ENCODE measurements at places on chromosomes 1 and 21. TPM values are rescaled to one million over a fixed set of nuclear protein-coding genes. Genes with fewer than 3 reads are reported as not detected.

The TFF1 gene
- total RNA-seq = not detected

The MEGF6 gene
- 16.2 TPM for total RNA-seq

The DDR2 gene
- total RNA-seq = 3.9 TPM

The PLEKHA6 gene
- total RNA-seq = 1.3 TPM

The SCP2 gene
- 113 TPM for total RNA-seq

The TMPRSS2 gene
- not detected for total RNA-seq

The NES gene
- 360 TPM for total RNA-seq

The VN1R5 gene
- not detected for total RNA-seq

The C1orf141 gene
- total RNA-seq = not detected

The ESRRG gene
- total RNA-seq = not detected

The IGSF5 gene
- total RNA-seq = 0.13 TPM

The RAB13 gene
- 39.7 TPM for total RNA-seq

The CATSPERE gene
- 0.05 TPM for total RNA-seq

The LAX1 gene
- total RNA-seq = 0.15 TPM

The LCE1E gene
- not detected for total RNA-seq

The PHC2 gene
- 101 TPM for total RNA-seq

The MANEAL gene
- total RNA-seq = 0.59 TPM

The RAP1GAP gene
- not detected for total RNA-seq

The CFAP141 gene
- total RNA-seq = not detected

The CD1E gene
- not detected for total RNA-seq

The PPIAL4G gene
- total RNA-seq = not detected

The CEP104 gene
- total RNA-seq = 17.6 TPM

The LAMB3 gene
- 33.9 TPM for total RNA-seq

The MX1 gene
- total RNA-seq = 246 TPM

The TCEA3 gene
- total RNA-seq = 0.40 TPM

The PPCS gene
- 39.6 TPM for total RNA-seq

The FCRL2 gene
- total RNA-seq = not detected

The CD244 gene
- not detected for total RNA-seq

The BSND gene
- not detected for total RNA-seq

The KMO gene
- not detected for total RNA-seq

The ADGRB2 gene
- 0.40 TPM for total RNA-seq

The C1orf167 gene
- not detected for total RNA-seq

The COP1 gene
- 38.7 TPM for total RNA-seq

The SYPL2 gene
- total RNA-seq = 0.05 TPM

The PER3 gene
- total RNA-seq = 2.0 TPM

The LCE2B gene
- total RNA-seq = not detected

The GJA4 gene
- 0.33 TPM for total RNA-seq

The IFI16 gene
- 174 TPM for total RNA-seq

The HMGCL gene
- total RNA-seq = 38.7 TPM

The MRAP gene
- total RNA-seq = not detected

The ATP1B1 gene
- 118 TPM for total RNA-seq

The ELF3 gene
- under 0.01 TPM for total RNA-seq

The GNAT2 gene
- 0.34 TPM for total RNA-seq

The KCNJ9 gene
- not detected for total RNA-seq

The KRTAP10-11 gene
- not detected for total RNA-seq

The DAB1 gene
- not detected for total RNA-seq

The IL22RA1 gene
- not detected for total RNA-seq

The F11R gene
- total RNA-seq = 67.0 TPM

The FCRL5 gene
- not detected for total RNA-seq

The OR2AJ1 gene
- total RNA-seq = not detected

The CITED4 gene
- 11.2 TPM for total RNA-seq

The ELOVL1 gene
- total RNA-seq = 113 TPM

The FAM72B gene
- 3.9 TPM for total RNA-seq
